ENCODE measurements at places on chromosomes 2 and 18.

DNA sequence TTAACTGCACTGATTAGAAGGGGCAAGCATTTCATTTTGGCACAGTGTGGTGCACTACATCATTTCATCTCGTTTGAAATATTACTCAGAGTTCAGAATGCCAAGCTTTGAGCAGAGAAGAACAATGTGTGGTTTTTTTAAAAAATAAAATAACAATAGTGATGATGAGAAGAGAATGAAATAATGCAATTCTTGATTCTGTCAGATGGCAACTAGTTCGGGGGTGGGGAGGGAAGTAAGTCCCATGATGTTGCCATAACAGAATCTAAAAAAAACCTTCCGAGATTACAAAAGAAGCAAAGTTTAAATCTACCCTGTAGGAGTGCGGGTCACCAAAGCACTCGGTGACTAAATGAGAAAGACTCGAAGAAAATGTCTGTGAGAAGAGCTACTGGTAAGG lies 490.4 kb downstream of the NR4A2 start:
- DNase-seq: no peak

DNA sequence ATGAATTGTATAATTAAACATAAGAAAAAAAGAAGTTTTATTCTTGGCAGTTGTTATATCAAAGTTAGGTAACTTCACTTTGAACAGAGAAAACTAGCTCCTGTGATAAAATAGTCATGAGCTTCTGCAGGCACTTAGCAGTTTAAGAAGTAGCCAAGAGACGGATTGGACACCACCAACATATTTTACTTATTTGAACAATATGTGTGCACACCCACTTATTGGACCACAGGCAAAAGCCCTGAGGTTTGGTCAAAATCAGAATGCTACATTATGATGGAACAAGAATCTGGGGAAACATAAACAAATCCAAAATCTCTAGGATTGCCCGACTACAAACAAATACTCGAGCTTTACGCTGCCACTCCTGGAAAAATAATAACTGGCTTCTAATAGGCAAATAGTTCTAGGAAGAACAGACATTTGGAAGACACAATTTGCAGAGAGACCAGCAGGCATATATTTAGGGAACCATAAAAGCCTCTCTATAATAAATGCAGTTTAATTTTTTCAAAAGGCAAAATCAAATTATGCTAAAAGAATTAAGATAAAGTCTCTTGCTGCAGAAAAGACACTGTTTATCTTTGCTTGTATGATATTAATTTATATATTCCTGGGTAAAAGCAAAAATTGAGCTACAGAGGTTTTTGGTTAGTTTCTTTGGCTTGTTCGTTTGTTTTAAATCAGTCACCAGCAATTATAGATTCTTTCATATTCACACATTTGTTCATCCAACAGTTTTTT lies 117.9 kb downstream of the CDC42EP3 start:
- no peak for DNase-seq

- no peak for DNase-seq
Observed at GRCh38 chr2:157592948-157593347, 35.7 kb downstream of the ACVR1C start.

- DNase-seq: no peak
Observed at GRCh38 chr2:27715318-27716210, 51.9 kb downstream of the SLC4A1AP start.

GRCh38 chr18:50629148-50629631 lies 69.3 kb downstream of the MAPK4 start:
- DNase-seq: no peak

DNA sequence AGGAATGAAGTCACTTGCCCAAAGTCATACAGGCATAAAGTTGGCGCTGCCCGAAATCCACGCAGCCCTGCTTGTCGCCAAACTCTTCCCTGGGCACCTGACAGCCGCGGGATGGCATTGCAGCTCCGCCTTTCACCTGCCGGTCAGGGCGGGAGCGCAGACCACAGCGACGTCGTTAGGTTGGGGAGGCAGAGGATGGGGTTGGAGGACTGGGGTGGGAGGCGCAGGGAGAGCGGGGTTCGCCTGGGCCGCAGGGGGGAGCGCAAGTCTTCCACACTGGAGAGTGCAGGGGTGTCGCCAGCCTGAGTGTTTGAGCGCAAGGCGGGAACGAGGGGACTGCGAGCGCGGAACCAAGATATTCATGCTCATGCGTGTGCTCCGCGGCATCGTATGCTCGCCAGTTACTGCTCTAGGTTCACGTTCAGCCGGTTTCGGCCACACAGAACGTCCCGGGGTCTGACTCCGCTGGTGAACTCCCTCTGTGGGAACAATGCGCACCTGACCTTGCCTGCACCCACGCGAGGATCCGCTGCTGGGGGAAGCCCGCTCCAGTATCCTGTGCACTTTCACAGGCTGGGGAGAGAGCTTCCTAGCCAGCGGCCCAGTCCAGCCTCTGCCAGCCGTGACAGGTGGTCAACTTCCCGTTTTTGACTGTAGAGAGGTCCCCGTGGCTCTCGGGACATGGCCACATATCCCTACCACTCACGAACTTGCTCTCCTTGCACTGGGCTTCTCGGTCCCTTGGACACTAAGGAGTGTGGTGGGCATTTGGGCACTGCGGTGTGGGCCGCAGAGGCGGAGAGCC lies 767 bp upstream of the NPPC start:
- DNase-seq: no peak

DNA sequence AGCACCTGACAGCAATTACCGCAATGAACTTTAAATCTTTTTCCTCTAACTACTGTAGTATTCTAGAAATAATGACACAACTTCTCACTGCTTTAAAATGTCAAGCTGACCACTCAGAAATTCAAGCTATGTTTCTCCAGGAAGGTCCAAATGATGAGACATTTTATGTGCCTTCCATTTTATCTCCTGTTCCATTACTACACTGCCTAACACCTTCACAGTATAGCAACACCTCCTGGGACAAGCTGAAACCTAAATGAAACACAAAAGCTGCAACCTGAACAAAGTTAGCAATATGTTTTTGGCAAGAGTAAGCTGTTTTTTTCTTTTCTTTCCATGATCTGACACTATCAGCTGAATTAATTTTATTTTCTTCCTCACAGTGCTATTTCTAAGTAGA lies 81.9 kb downstream of the IKZF2 start:
- no peak for DNase-seq

DNA sequence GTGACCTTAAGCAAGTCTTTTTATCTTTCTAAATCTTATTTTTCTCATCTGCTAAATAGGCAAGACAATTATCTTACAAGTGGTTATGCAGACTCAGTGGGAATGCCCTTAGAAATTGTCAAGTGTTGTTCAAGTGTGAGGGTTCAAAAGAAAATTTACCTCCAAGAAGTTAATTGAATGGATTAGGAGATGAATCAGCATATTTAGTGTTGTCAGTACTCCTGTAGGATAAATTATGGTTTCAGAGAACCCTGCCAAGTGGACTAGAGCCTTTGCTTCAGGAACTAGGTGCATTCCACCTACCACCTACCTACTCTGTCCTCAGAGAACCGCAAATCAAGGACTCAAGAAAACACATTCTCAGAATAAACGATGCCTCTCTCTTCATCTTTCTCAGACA lies 69.8 kb upstream of the KCTD1 start:
- no peak for DNase-seq

DNA sequence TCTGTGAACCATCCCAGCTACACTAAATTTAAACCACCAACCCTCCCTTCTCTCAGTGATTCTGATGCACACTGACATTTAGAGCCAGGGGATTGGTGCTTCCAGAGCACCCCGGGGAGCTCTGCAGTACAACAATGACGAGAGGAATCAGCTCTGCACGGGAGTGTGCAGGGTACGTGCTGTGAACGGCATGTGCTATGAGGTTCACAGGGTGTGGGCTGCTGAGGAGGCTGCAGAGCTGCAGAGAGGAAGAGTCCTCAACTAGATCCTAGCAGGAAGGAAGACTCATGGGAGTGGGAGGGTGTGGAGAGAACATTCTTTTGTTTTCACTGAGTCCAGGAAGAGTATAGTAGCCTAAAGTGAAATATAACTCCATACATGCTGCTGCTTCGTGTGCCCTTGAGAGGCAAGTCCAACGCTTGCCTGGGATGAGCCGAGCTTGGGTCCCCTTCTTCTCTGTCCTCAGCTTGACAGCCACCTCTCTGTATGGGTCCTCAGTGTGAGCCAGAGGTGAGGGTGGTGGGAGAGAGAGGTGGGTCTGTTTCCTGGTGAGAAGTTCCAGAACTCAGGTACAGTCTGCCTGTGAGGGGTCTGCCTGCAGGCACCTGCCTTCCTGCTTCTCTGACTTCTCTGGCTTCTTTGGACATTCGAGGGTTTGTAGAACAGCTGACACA lies 118.8 kb downstream of the CTIF start:
- DNase-seq: no peak

DNA sequence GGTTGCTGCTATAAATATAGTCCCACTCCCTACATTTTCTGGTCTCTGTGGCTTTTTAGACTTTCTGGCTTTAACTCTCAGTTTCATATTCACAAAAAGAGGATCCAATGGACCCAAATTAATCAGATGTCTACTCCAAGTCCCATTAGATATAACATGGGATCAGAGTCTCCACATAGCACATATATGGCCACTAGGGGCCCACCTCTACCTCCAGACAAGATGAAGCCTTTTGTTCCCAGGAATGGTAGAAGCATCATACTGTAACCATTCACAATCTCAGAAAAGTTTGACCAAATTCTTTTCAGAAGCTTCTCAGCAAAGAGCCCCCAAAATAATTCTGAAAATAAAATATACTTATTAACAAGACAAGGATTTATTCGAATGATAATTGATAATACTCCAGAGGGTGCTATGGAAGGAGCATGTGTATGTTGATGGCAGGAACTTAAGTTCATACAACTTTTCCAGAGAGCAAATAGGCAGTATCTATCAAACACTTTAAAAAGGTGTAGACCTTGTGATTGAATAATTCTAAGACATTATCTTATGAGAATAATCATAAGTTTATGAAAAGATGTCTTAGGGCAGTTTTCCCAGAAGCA lies 382.3 kb upstream of the CRIM1 start:
- no peak for DNase-seq

GRCh38 chr2:64201151-64201550 lies 56.9 kb upstream of the PELI1 start:
- no peak for DNase-seq

- no peak for DNase-seq
Observed at GRCh38 chr2:182426918-182427240, at the start of gene PDE1A. Gene PDE1A, minus strand, starts transcription at chr2:182427036.

- no peak for DNase-seq
Observed at GRCh38 chr2:135960656-135961551, 24.5 kb downstream of the DARS1 start.

- DNase-seq: no peak
Observed at GRCh38 chr2:49225126-49225525, 70.8 kb upstream of the FSHR start.

GRCh38 chr18:2617401-2617998 lies 38.0 kb upstream of the SMCHD1 start:
- DNase-seq: no peak

DNA sequence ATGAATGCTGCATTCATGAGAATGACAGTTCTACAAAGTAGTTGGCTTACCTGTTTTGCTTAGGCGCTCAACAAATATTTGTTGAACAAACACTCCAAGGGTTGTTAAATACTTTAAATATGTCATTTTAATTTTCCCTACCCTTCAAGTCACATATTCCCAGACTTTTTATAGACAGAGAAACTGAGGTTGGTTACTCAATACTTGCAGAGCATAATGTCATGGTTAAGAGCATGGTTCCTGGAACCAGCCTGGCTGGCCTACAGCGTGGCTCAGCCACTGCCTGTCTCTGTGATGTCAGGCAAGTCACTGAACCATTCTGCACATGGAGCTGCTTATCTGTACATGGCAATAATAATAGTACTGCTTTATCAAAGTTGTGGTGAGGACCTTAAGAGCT lies 120.0 kb upstream of the STK17B start:
- DNase-seq: no peak

GRCh38 chr18:13934676-13935075 lies 19.3 kb upstream of the MC2R start:
- DNase-seq: no peak

GRCh38 chr2:2484301-2484700 lies 153.2 kb upstream of the MYT1L start:
- no peak for DNase-seq

GRCh38 chr2:198762441-198762840 lies 695.3 kb downstream of the SATB2 start:
- DNase-seq: no peak

GRCh38 chr2:7819850-7820249 lies 862.0 kb upstream of the ID2 start:
- no peak for DNase-seq

GRCh38 chr18:9835113-9835755 lies 50.5 kb upstream of the TXNDC2 start:
- DNase-seq: no peak

DNA sequence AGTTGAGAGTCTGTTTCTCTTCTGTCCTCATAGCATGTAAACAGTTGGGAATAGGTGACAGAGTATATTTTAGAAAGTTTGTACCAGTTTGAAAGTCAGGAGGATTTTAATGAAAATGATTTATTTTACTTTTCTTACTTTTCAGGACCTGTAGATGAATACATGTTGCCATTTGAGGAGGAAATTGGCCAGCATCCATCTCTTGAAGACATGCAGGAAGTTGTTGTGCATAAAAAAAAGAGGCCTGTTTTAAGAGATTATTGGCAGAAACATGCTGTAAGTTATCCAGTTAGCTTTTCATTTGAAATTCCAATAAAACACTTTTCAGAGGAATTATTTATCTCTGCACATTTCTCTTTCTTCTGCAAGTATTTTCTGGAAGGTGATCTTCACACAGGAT lies 81.1 kb downstream of the ACVR2A start:
- DNase-seq: no peak

- DNase-seq: no peak
Observed at GRCh38 chr2:70482401-70482800, 71.2 kb downstream of the TGFA start.

- DNase-seq: no peak
Observed at GRCh38 chr2:236970656-236971010, 115.1 kb upstream of the COPS8 start.

DNA sequence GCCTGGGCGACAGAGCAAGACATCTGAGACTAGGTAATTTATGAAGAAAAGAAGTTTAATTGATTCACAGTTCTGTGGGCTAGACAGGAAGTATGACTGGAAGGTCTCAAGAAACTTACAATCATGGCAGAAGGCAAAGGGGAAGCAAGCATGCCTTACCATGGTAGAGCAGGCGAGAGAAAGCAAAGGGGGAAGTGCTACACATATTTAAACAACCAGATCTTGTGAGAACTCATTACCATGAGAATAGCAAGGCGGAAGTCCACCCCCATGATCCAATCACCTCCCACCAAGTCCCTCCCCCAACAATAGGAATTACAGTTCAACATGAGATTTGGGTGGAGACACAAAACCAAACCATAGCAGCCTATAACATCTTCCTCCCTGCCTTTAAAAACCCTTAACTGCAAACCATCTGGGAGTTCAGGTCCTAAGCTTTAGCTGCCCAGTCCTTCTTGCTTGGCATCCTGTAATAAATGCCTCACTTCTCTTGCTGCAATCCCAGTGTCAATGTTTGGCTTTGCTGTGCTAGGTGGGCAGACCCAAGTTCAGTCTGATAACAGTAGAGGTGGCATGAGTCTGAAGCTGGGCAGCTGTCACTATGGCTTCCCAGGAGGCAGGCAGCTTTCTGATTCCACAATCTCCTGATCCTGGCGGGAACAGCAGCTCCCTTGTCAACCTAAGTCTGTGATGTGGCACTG lies 11.2 kb upstream of the SP5 start:
- no peak for DNase-seq

Measured in vagina (tissue), 2 donors.